ENCODE measurements at places on chromosomes 7 and 10.

- DNase-seq: no peak
These were observed 98.6 kb downstream of the FAM53B start for GRCh38 chr10:124645467-124646095.

GRCh38 chr7:159033956-159034355 is 110.7 kb downstream of the VIPR2 start:
- DNase-seq: peak; percentile 81

GRCh38 chr10:100182281-100182680 is 3.5 kb downstream of the ERLIN1 start:
- DNase-seq: no peak

DNA sequence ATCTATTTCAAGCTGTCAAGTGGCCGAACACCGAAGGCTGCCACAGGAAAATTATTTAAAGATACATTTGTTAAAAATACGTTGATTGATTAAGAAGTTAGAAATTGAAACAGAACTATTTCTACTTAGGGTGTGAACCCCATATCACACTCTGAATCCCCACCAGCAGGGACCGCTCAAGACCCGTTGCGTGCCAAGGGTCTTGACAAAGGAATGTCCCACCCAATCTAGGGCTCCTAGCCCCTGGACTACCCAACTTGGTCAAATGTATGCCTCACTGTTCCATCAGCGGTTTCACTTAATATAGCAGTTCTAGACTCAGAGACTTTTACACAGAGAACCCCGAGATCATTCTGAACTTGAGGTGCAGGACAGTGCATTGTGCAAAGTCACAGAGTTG is 11.6 kb upstream of the PFKFB3 start:
- no peak for DNase-seq

DNA sequence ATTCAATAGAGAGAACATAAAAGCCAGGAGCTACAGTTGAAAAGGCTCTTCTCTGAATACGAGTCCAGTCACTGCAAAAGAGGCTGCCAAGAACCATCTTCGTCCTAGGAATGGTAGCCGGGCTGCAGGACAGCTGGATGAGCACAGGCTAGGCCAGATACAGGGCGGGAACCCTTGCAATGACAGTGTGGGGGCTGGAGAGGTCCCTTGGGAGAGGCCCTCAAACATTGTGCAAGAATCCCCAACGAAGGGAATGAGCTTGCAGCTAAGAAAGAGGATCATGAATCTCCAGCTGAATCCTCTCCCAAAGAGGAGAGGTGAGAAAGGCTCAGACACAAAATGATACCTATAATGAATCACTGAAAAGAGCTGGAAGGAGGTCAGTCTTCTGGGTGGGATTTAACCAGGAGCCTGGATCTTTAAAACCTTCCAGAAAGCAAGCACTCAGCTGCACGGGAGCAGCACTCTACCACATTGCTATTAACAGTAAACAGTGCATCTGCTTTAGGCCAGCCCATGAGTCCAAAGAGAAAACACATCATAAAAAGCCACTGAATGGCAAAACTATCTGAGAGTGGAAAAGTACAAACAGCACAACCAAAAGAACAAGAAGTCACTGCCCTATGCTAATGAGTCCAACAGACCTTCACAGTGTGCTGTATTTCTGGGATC is 287.9 kb downstream of the TNS3 start:
- DNase-seq: no peak

- no peak for DNase-seq
These were observed 312.0 kb upstream of the FZD1 start for GRCh38 chr7:90951986-90952954.

- DNase-seq: no peak
These were observed 1660.3 kb upstream of the LRRTM3 start for GRCh38 chr10:65265451-65265954.

GRCh38 chr10:132710036-132710686 is 75.8 kb downstream of the NKX6-2 start:
- DNase-seq: no peak

DNA sequence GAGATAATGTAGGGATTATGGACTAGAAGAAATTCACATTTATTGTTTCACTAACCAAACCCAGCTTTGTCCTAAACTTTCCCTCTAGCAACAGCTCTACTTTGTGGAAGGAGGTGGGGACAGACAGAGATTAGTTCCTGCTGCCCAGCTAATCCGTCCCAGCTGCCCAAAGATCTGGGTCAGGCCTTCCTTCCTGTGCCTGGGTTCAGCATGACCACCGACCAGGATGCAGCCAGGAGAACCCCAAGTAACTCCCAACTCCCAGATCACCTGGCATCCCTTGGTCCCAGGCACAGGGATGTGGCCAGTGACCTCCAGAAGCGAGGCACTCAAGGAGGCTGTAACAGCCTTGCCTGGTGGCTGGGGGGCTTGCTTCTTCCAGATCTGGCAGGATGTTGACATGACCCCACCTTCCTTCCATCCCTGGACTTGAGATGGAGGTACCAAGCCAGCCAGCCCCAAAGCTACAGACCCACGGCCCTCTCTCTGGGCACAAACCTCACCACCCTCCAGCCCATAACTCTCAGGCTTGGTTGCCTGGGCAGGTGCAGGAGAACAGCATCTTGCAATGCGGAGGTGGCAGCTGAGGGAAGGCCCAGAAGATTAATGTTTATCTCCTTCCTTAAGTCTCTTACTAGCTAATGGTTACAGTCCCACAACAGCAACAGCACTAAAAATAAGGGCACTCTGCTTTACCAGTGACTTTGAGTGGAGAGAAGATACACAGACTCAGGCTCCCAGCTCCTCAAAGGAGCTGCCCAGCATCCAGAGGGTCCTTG is 11.1 kb downstream of the CAMK2G start:
- DNase-seq: no peak

- no peak for DNase-seq
These were observed 5.6 kb downstream of the SLC4A2 start for GRCh38 chr7:151064993-151065392.

- no peak for DNase-seq
These were observed 285.4 kb upstream of the MKI67 start for GRCh38 chr10:128411643-128412042.

DNA sequence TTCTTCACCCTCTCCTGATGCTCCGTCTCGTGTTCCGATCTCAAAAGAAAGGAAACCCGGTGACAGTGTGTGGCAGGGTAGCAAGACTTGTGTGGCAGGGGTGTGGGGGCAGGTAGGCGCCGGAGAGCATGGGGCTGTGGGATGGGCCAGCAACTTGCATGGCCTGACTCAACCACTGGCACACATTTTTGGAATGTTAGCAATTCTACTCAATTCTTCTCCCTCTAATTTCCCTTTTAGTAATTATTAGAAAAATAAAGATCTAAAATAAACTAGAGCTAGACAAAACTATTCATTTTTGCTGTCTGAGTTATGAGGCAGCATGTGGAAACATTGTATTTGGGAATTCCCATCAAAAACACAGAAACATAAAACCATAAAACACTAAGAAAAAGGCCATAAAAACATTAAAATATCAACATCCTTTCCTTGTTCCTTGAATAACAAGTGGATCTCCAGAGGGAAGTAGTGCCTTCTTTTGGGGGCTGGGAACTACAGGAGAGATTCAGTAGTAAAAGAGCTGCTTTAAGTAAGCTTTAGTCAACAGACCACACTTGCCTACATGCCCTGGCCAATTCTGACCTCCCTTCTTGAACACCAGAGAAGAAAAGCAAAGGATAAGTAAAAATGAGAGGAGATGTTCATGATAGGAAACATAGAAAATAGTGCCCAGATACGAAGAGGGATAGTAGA is 21.8 kb downstream of the SEMA3C start:
- no peak for DNase-seq

GRCh38 chr10:14485986-14486385 is 155.3 kb upstream of the FRMD4A start:
- no peak for DNase-seq

- no peak for DNase-seq
These were observed 208.8 kb downstream of the THSD7A start for GRCh38 chr7:11623093-11623678.

- no peak for DNase-seq
These were observed 370.8 kb upstream of the LRRTM3 start for GRCh38 chr10:66555061-66555460.

DNA sequence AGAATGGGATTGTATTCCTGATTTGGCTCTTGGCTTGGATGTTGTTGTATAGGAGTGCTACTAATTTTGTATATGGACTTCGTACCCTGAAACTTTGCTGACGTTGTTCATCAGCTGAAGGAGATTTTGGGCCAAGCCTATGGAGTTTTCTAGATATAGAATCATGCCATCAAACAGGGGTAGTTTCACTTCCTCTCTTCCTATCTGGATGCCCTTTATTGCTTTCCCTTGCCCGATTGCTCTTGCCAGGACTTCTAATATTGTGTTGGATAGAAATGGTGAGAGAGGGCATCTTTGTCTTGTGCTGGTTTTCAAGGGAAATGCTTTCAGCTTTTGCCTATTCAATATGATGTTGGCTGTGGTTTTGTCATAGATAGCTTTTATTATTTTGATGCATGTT is 92.3 kb downstream of the CCDC7 start:
- no peak for DNase-seq
